ENCODE measurements at places on chromosomes 4 and X.
A peak's percentile ranks its signal among the peaks of the same experiment; 100 is the strongest.

DNA sequence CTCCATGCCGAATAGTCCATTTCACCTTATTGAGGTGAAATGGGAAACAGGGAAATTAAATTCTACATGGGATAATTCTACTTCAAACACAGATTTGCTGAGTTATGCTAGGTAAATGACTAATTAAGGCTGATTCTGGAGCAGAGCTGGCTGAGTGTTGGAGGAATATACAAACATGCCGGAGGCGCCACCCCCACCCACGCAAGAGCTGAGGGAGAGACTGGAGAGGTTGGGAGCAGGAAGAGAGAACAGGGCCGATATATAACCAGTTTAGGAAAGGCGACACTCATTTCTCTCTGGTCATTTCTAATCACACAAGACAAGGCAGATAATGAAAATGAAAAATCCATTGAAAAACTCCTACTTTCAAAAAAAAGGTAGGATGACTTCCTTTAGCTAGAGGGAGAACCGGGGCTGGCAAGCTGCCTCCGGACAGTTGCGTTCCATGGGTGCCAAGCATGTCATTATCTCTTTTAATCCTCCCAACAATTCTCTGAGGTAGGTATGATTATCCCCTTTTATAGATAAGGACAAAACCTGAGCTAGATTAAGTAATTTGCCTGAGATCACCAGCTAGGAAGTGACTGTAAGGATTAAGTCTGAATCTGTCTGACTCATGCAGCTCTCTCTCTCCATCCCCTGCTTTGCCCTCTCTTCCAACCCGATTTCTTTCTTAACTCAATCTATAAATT is 27.6 kb upstream of the CFAP299 start:
- DNase-seq: no peak
- no peaks in the 10 kb centered on the region for H3K4me1 ChIP-seq
- no peaks in the 10 kb centered on the region for H3K36me3 ChIP-seq
- H3K27me3 ChIP-seq: peaks cover 20% of the 10 kb centered on the region
- H3K4me3 ChIP-seq: no peak overlapping the region
- H3K27ac ChIP-seq: no peak overlapping the region

DNA sequence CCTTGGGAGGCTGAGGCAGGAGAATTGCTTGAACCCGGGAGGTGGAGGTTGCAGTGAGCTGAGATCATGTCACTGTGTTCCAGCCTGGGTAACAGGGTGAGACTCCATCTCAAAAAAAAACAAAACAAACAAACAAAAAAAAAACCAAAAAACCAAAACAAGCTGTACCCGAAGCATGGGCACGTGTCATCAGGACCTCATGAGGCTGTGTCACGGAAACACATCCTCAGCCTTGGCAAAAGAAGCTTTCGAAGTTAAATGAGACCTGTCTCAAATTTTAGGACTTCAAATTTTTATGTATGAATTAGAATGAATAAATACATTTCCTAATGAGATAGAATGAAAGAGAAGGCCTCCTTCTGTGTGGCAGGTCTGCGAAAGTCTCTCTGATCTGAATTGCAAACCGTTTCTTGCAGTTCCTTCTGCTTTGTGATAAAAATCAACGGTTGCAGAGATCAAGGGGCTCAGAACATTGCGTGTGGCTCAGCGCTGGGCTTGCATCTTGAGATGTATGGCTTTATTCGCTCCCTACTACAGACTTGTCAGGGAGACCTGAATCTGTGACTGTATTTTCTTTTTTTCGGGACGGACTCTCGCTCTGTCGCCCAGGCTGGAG is 19.5 kb upstream of the CRLF2 start:
- no peak overlapping the region for H3K27ac ChIP-seq
- peaks cover 23% of the 10 kb centered on the region for H3K4me1 ChIP-seq
- peak; percentile 43 for DNase-seq
- peak overlapping the region; percentile 25 for H3K4me3 ChIP-seq
- H3K36me3 ChIP-seq: no peaks in the 10 kb centered on the region

DNA sequence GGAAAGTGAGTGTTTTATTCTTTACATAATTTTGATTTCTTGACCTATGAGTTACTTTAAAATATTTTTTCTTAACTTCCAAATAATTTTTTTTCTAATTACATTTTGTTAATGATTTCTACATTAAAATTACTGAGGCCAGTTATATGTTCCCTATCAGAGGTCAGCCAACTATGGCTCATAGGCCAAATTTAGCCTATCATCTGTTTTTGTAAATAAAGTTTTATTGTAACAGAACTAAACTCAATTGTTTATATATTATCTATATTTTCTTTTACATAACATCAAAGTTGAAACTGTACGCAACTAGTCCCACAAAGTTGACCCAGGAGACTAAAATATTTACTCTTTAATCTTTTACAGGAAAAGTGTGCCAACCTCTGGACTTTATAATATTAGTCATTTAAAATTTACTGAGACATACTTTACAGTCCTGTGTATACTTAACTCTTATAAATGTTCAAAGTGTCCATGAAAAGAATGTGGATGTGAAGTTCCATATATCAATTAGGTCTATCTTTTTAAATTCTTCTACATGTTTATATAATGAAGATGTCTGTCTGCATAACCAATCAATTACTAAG is 26.2 kb downstream of the ASB5 start:
- H3K36me3 ChIP-seq: no peaks in the 10 kb centered on the region
- no peak overlapping the region for H3K27ac ChIP-seq
- H3K4me1 ChIP-seq: no peaks in the 10 kb centered on the region
- no peak overlapping the region for H3K4me3 ChIP-seq

DNA sequence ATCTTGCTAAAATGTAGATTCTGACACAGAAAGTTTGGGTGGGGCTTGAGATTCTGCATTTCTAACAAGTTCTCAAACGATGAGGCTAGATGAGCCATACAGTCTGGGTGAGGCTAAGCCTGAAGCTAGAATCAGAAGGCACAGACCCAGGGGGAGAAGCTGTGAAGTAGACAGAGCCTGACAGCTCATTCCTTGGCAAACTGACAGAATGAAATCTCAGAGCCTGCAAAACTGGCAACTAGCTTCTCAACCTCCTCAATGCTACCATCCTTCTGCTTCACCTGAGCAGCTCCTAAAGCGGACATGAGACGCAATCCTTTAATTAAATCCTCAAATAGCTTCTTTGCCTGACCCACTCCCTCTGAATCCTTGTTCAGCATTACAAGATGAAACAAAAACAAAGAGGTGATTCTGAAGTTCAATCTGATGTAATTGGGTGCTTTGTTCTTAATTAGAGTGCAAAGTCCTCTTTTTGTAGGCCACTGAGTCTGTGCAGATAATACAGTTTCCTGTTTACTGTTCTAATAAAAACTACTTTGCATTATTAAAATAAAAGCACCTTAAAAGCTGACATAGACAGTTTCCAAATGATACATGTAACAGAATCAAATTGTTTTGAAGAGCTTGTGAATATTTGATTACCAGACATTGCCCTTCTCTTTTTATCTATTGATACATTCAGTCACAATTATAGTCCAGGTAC is 71.0 kb upstream of the BMP2K start:
- H3K27me3 ChIP-seq: no peaks in the 10 kb centered on the region
- no peaks in the 10 kb centered on the region for H3K4me1 ChIP-seq
- H3K27ac ChIP-seq: no peak overlapping the region
- no peak for DNase-seq
- no peak overlapping the region for H3K4me3 ChIP-seq
- peaks cover 4% of the 10 kb centered on the region for H3K36me3 ChIP-seq

GRCh38 chr4:153146961-153147360 is 57.3 kb upstream of the TRIM2 start:
- H3K4me1 ChIP-seq: peaks cover 26% of the 10 kb centered on the region
- DNase-seq: no peak
- no peaks in the 10 kb centered on the region for H3K27me3 ChIP-seq
